ENCODE measurements at places on chromosomes 11 and 22. TPM values are rescaled to one million over a fixed set of nuclear protein-coding genes. Genes with fewer than 3 reads are reported as not detected.

The TEX12 gene
- polyA plus RNA-seq: 0.23 TPM

The LGALS12 gene
- polyA plus RNA-seq: 4.8 TPM

- DNase-seq: no peak
Observed at GRCh38 chr22:44193535-44193891, 12.8 kb downstream of the PARVG start.

GRCh38 chr22:45814198-45814597 is 142.6 kb downstream of the ATXN10 start:
- DNase-seq: no peak

- DNase-seq: no peak
Observed at GRCh38 chr22:29148036-29148435, 57.7 kb upstream of the EMID1 start.
